Dermis blood vessel endothelial cell (primary cell): ENCODE measurements at places on chromosomes 2 and 18. TPM values are rescaled to one million over a fixed set of nuclear protein-coding genes. Genes with fewer than 3 reads are reported as not detected.

Gene KCNJ13
- not detected in 2 replicates for total RNA-seq

Gene ASIC4
- not detected in 2 replicates for total RNA-seq

DNA sequence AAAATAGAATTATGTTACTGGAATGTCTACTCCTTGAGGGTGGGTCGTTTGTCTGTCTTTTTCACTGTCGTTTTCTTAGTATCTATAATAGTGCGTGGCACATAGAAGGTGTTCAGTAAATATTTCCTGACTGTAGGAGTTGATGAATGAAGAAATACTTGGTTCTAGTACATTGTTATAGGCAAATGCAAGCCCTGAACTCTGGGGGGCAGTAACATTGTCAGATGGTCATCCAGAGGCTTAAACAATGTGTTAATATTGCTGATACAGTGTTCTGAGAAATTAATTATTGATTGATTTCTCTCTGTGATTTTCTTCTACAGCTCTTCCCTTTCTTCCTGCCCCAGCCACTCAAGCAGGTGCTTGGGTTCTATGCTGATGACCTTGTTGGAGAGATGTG lies 24.4 kb upstream of the THOC1 start:
- peak; percentile 46 for DNase-seq

Gene CHRND
- total RNA-seq: not detected in 2 replicates

DNA sequence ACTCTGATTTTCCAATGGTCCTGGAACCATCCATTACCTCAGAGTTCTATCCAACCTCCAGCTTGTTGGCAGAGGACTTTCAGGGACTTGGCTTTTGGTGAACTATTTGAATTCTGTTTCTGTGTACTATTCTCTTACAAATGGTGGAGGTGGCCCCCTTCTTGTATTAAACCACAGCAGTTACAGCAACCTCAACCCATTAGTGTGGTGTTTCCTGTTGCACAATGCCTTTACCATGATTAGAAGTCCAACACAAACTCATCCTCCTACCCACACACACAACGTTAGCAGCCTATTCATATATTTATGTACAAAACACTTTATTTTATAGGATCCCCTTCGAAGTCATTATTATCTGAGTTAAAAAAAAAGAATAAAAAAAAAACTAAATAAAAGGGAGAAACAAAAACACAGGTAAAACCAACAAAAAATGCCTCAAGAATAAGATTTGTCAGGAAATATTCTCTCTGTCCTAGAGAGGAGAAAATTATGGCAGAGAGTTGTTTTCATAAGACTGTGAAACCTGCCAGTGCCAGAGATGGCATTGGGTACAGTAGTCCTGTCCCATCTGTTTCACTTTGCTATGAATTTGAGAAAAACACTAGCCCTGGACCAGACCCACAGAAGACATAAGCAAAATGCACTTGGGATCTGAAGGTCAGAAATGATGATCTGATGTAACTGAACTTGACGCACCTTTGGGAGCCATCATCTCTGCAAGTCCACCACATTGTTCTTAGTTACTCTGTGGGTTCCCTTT lies 1896.0 kb upstream of the PIK3C3 start:
- no peak for DNase-seq

- DNase-seq: no peak
Observed at GRCh38 chr2:20625491-20626391, 25.2 kb downstream of the HS1BP3 start.
